AG10803 (cell line): ENCODE measurements at places on chromosomes 6 and 20.

DNA sequence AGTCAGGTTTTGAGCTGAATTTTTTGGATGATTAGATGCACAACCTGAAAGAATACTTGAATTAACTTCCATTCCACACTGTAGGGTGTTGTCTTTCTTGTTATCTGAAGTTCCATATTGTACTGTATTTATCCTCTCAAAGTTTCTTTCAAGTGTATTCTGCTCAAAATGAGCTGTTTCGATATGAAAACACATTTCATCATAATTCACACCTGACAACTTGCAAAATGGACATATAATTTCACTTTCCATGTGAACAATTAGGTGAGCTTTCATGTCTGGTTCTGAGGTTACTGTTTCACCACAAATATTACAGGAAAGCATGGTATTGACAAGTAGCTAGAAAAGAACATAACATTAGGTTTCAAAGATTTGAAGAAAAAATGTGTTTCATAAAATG lies 1.7 kb downstream of the ZUP1 start:
- DNase-seq: no peak

DNA sequence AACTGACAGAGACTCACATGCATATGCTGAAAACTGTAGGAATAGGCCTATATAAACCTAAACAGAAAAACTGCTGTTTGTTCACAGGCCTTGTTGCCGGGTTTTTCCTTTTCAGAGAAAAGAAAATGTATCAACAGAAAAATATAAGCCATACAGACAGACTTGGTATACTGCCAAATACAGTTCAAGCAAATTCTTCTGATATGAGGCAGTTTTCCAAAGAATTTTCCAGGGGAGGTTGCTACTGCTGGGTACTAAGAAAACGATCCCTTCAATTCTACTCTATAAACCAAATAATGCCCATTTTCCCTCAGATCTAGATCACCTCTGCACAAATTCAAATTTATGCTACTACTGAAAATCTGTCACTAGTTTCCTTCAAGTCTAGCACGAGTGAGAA lies 59.4 kb downstream of the ME1 start:
- DNase-seq: peak; percentile 64

- no peak for DNase-seq
Measured at GRCh38 chr6:74782346-74782745, 423.5 kb downstream of the COL12A1 start.

- no peak for DNase-seq
Measured at GRCh38 chr6:148345176-148345575, 2.5 kb downstream of the SASH1 start.

DNA sequence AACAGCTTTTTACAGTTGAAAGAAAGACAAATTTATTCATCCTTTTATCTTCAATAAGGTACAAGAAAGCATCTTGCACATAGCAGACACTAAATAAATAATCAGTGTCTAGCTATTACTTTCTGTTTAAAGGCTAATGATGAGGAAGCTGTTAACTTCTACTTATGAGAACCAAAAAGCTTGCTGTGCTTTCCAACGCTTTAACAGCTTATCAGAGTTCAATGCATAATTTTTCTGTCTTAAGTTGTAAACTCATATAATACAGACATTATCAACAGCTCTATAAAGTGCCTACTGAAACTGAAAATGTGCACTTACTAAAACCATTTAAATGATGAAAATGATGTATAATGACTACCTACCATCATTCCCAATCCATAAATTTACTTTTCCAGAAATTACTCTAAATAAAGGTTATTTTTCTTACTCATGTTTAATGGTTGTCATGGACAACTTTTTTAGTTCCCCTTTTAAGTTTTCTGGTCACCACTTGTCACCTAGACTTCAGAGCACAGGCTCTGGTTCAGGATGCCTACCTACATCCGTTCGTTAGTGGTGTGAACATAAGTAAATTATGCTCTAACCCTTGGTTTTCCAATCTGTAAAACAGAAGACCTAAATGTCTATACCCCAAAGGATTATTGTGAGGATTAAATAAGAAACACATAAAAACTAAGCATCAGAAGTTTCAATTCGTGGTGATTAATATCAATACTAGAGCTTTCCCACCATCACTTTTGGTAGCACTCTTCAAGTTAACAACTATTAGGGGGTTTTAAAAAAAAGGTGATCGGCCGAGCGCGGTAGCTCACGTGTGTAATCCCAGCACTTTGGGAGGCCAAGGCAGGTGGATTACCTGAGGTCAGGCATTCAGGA lies 8.0 kb downstream of the PNISR start:
- DNase-seq: no peak

GRCh38 chr6:70680396-70680795 lies 12.7 kb downstream of the SMAP1 start:
- DNase-seq: no peak

- peak; percentile 47 for DNase-seq
Measured at GRCh38 chr6:152232501-152233151, 404.5 kb downstream of the SYNE1 start.

- DNase-seq: peak; percentile 54
Measured at GRCh38 chr6:168988801-168989200, 264.8 kb downstream of the THBS2 start.

GRCh38 chr20:56348746-56349145 lies 10.0 kb upstream of the FAM210B start:
- DNase-seq: no peak

GRCh38 chr20:19885939-19886660 lies 128.0 kb downstream of the RIN2 start:
- DNase-seq: peak; percentile 80

DNA sequence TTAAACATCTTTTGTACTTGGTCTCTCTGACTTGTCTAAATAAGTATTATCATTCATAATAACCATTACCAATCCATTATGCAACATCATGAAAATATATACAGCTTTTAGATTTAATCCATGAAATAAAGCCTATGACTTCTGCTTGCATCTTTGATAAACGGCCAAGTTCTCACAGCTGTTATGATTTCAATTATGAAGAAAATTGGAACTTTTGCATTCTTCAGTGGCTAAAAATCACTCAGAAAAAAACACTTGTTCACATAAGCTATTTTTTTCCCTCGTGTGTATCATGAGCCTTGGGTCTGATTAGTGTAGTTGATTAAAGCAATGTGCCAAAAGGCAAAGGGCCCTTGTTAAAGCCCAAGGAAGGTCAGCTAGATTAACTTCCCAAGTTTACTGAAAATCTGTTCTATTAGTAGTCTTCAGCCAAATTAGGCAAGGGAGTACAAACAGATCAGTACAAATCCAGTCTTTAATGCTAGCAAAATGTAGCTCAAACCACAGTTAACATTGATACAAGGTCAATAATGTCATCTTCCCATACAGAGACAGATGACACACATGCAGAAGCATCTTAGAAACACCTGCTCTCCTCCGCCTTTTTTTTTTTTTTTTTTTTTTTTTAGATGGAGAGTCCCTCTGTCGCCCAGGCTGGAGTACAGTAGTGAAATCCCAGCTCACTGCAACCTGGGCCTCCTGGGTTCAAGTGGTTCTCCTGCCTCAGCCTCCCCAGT lies 69.9 kb downstream of the SGK1 start:
- no peak for DNase-seq

DNA sequence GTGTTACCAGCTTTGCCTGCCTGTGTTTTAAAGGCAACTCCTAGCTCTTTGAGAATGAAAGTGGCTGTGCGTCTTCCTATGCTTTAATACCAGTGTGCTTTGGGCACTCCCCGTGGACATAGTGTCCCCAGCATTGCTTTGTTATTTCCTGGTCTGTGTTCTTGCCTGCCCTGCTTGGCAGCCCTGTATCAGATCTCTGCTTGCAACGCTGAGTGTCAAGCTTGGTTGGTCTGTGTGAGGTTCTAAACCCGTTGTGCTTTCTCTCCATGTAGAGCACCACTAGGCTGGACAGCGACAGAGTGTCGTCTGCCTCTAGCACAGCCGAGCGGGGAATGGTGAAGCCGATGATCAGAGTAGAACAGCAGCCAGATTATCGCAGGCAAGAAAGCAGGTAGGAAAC lies 80.2 kb downstream of the AFDN start:
- no peak for DNase-seq

DNA sequence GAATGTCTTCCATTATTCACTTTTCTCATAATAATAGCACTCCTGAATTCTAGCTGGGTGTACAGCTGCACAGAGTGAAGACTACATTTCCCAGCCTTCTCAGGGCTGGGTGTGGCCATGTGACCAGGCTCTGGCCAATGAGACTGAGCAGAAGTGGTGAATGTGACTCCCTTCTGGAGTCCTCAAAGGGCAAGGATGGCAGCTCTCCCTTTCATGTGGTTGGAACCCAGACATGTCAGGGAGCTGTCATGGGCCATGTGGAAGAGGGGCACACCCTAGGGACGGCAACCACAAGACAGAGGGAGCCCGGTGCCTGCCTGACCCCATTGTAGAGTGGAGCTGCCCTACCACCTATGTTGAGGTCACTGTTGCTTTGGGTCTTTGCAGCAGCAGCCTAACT lies 312.8 kb upstream of the SULF2 start:
- DNase-seq: no peak

GRCh38 chr6:73955800-73956199 lies 259.8 kb downstream of the CD109 start:
- no peak for DNase-seq

DNA sequence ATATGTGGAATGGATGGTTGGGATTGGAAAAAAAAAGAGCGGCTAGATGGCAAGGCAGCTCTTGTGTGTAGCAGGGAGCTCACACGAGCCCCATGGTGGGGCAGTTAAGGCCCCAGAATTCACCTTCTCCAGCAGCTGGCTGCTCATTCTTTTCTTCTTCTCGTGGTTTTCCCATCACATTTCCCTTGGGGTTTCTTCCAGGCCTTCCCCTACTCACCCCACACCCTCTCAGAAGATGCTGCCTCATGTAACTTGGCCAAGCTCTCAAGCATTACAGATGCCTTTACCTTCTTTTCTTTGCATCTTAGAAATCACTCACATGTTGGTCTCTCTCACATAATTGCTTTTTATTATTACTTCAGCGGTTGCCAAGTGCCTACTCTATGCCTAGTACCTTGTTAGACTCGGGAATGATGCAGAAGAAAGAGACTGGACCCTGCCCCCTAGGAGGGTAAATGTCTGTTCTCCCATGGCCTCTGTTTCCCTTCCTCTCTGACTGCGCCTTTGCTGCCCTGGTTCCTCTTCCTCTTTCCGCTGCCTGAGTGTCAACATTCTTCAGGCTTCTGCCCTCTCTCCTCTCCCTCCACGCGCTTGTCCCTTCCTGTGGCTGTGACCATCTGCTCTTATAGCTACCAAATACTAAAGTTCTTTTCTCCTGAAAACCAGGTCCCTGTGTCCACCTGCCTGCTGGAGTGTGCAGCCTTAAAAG lies 28.6 kb downstream of the PPARD start:
- DNase-seq: peak; percentile 85

GRCh38 chr6:169895926-169896761 lies 144.7 kb downstream of the ERMARD start:
- DNase-seq: no peak

DNA sequence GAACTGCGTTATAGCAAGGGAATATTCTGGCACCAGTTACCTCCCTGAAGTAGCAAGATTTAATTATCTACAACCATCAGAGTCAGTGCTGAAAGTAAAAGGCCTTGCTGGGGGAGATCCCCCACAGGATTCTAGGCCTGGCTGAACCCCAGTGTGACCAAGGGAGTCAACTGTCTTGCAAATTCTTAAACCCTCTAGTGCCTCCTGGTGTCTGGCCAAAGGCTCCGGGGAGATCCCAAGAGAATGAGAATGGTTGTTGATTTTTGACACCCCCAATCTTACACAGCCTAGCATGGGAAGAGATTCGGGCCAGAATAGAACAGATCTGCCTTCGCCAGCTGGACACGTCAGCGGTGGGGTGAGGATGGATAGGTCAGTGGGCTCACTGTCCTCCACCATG lies 179.4 kb downstream of the ERMARD start:
- no peak for DNase-seq

DNA sequence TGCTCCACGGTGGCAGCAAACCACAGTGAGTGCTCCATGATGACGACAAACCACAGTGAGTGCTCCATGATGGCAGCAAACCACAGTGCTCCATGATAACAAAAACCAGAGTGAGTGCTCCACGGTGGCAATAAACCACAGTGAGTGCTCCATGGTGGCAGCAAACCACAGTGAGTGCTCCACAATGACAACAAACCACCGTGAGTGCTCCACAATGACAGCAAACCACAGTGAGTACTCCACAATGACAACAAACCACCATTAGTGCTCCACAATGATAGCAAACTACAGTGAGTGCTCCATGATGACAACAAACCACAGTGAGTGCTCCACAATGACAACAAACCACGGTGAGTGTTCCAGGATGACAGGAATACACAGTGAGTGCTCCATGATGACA lies 36.0 kb upstream of the LRFN2 start:
- no peak for DNase-seq

GRCh38 chr6:107230024-107230423 lies 114.7 kb upstream of the BEND3 start:
- no peak for DNase-seq

GRCh38 chr6:37435373-37435772 lies 2.4 kb downstream of the CMTR1 start:
- DNase-seq: no peak

DNA sequence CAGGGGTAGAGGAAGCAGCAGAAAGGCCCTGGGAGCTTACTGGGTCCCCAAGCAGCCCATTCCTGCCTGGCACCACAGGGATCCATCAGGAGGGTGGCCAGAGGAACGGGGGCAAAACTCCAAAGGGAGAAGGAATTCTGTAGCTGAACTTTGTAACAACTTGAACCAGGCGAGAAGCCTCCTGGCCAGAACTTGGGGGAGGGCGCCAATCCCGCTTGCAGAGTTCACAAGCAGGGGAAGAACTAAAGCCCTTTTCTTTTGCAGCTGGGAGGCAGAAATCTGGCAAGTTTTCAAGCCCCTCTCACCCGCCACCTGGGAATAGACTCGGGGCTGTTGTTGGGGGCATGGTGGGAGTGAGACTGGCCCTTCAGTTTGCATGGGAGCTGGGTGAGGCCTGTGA lies 189.1 kb downstream of the PHF3 start:
- no peak for DNase-seq

GRCh38 chr6:38603966-38604365 lies 35.8 kb downstream of the BTBD9 start:
- peak; percentile 62 for DNase-seq

- no peak for DNase-seq
Measured at GRCh38 chr6:43189776-43190304, 7.8 kb downstream of the CUL9 start.

GRCh38 chr20:19670829-19671228 lies 87.2 kb upstream of the RIN2 start:
- no peak for DNase-seq
